ENCODE measurements at places on chromosomes 4 and X.

DNA sequence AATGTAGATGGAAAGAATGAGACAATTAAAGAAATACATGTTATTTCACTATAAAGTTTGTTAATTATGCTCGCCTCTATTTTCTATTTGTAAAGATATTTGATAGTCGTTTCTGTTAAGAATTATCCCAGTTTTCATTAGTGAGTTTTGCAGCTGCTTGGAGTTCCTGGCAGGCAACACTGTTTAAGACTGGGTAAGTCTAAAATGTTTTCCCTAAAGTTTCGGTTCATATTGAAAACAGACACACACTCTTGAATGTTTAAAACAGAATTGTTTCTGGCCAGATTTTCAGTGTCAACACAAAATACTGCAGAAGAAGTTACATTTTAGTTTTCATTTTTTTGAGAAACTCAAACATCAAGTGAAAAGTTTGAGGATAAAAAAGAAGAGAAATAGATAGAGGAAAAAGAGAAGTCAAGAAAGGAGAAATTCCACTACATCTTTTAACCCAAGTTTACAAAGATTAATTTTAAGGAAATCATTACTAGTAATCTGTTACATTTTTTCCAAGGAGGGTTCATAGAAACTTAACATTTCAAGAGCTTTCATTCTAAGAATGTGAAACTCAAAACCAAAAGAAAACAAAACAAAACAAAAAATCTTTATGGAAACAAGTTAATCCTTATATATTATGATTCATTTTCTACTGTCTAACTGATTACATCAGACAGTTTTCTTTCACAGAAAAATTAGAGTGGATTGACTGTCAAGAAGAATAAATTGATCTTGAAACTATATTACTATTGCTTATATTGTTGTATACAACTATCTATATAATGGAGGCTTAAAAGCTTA, 305.5 kb downstream of the FAT4 start:
- no peak for DNase-seq

DNA sequence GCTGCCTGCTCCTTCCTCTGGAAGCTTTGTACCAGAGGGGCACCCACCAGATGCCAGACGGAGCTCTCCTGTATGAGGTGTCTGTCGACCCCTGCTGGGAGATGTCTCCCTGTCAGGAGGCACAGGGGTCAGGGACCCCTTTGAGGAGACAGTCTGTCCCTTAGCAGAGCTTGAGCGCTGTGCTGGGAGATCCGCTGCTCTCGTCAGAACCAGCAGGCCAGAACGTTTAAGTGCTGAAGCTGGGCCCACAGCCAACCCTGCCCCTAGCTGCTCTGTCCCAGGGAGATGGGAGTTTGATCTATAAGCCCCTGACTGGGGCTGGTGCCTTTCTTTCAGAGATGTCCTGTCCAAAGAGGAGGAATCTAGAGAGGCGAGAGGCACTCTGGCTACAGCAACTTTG, 260.3 kb upstream of the GPRIN3 start:
- DNase-seq, result no peak

- peak; percentile 62 for DNase-seq
These were observed 247.1 kb downstream of the BCOR start for GRCh38 chrX:39850630-39851152.

- no peak for DNase-seq
These were observed 208.4 kb downstream of the ANTXR2 start for GRCh38 chr4:79864500-79865200.

GRCh38 chr4:144189121-144189520, 48.6 kb upstream of the GYPA start:
- no peak for DNase-seq

DNA sequence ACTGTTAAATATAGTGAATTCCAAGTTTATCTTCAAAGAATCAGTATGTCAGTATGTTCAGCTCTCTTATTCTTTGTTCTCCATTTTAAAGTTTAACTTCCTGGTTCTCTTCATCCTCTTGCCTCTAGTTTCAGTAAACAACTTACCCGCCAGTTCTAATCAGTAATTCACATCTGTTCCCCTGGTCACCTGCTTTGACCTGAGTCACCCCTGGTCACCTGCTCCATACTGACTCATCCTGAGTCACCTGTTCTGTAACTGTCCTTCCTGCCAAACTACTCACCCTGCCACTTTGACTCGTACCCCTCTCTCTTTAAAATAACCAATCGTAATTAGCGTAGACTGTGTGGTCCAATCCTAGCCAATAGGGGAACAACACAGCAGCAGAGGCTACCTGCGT, 992.7 kb upstream of the HS3ST1 start:
- DNase-seq, result no peak

DNA sequence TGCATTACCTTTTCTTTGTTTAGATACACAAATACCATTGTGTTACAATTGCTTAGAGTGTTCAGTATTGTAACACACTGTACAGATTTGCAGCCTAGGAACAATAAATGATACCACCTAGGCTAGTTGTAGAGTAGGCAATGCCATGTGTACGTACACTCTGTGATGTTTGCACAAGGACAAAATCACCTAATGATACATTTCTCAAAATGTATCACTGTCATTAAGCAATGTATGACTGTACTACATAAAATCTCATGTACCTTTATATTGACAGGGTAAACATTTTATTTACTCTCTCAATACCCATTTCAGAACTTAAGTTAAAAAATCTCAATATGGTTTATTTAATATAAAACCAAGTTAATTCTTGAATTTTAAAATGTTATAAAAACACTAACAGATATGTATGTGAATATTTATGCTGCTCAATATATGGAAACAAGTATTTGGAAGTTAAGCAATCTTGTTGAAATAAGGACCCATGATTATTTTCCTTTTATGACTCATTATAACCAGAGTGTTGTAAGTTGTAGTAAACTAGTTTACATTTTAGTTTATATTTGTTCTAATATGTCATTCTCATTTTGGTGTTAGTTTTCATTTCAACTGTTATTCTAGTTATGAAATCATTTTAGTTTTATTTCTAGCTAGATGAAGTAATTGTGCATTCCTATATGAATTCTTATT, 409.2 kb downstream of the TLL1 start:
- no peak for DNase-seq

GRCh38 chr4:94400191-94400590, 51.6 kb upstream of the PDLIM5 start:
- no peak for DNase-seq

- DNase-seq, result no peak
These were observed 378.5 kb downstream of the FAT4 start for GRCh38 chr4:125693228-125693627.

GRCh38 chrX:155959018-155959587, 38.4 kb upstream of the IL9R start:
- no peak for DNase-seq

DNA sequence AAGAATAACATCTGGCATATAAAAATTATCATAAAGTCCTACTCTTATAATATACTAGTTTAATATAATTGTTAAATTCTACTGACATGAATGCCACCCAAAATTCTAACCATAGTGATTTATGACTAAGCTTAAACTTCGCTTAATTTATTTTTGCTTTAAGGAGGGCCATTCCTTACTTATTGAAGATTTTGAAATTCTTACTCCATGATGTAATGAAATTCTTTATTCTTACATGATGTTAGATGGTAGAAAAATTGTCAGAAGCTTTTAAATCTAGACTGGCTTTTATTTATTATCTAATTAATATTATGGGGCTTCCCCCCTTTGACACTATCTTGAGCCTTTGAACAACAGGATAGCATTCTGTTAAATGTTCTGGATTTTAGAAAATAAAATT, 19.5 kb upstream of the SUPT20HL2 start:
- no peak for DNase-seq

DNA sequence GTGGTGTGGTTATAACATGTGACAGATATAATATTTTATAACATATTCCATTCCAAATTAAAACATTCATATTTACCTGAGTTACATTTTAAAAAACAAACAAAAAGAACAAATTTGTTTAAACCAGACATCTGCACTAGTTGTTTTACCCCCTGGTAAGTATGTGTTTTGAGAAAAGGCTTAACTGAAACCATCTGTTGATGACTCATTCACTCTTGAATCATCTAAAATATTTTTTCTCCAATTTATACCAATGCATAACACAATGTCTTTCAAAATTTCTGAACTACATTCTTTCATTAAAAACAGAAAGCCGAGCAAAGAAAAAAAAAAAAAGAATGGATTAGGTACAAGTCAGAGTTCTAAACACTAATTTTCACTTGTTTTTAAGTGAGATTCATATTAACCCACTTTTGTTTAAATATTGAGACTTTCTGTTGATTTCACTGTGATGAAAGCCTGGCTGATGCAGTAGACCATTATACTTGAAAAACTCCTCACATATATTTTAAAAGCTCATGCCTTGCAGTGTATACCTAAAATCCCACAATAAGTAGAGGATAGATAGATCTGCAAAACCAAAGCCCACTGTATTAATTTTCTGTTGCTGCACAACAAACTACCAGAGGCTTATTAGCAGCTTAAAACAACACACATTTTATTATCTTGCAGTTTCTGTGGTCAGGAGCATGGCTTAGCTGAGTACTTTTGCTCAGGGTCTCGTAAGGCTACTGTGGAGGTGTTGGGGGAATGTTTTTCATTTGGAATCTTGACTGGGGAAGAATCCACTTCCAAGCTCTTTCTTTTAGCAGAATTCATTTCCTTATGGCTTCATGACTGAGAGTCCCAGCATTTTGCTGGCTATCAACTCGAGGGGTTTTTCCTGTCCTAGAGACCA, 221.5 kb downstream of the PCDH18 start:
- DNase-seq, result no peak

DNA sequence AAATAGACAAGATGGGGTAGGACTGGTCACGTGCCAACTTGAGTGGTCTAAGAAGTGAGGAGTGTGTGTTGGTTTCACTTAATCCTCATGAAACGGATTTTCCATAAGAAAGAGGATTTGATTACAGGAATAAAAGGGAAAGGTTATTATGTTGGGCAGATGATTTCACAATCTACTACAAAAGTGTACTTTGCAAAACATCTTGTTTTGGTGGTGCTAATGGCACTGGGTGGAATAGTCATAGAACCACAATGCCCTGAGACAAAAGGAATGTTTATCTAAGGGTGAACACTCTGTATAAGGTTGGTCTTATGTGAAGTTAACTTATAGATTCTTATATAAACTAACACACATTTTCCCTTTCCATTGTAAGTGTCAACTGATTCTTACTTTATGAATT, 45.6 kb downstream of the GLUD2 start:
- DNase-seq, result no peak

GRCh38 chr4:99054428-99054994, 34.1 kb downstream of the ADH5 start:
- DNase-seq, result peak; percentile 63

DNA sequence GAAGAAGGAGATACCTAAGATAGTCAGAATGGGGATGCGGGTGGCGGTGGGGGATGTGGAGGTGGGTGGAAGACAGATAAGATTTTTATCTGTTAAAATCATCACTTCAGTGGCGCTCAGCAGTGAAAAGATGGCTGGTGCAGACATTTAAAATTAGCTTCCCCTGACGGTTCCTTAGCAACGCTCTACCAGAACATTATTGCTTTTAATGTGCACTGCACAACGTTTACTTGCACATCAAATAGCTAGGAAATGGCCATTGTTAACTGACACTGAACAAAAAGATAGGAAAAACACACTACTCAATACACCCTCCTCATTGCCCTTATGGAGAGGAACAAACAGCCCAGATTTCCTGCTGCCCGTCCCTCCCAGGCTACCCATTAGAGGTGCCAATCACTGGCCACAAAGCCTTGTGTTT, 61.0 kb upstream of the FTHL17 start:
- DNase-seq, result peak; percentile 6

DNA sequence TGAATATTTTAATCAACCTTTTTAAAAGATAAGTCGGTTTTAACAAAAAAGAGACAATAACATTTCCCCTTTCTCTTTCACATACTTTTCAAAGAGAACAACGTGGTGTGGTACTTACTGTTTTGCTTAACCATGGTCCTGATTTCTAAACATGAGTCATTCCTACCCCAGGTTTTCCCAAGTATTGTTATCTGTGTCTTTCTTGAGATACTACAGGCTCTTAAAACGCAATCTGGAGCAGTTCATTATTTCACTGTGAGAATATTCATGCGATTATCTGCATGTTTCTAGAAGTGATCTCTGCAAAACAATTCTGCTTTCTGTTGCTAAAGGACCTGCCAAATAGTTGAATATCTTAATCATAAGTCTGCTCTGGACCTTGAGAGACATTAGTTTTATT, 127.3 kb downstream of the TENM3 start:
- no peak for DNase-seq

DNA sequence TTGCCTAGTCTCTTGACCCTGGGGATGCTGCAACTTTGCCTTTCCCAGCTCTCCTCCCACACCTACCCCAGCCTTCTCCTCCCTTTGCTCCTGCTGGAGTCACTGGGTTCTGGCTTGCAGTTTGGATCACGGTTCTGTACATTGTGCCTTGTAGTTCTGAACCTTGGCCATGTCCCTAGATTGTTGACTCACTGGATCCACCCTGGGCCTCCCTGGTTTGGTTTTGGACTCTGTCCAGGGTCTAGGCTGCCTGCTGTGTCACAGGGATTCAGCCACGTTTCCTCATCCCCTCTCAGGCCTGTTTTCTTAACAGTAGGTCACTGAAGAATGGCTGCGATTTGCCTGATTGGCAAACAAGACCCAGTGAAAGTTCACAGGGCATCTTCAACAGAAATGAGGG, 11.5 kb upstream of the GABRE start:
- DNase-seq, result no peak

DNA sequence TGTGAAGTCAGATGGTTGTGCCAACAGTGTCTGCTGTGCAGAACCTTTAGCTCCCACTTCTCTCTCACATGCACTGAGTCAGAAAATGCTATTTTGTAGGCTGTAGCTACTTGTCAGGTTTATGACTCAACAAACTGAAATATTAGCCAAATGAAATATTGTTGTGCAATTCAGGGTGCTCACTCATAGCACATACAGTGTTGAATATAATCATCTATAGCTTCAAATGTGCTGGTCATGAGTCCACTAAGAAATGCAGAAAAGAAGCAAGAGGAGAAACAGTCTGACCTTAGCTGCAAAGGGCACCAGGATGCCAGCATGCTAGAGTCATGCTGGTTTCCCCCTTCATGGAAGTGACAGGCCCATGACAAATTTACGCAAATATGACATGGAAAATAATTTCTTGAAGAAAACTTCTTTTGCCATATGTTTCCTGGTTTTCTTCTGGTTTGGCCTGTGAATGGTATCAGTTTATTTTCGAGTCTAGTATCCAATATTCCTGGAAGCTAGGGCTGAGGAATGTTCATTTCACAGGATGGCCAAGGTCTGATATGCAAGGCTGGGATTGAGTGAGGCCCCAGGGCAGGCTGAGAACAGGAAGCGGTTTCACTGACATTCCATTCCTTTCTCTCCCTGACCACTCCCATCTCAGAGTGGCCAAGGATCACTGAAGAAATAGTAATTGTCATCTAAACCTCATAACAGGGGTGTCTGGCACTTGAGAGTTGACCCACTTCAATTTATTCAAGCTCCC, 10.3 kb upstream of the CXCL2 start:
- DNase-seq, result peak; percentile 6
